Activated CD4-positive, CD25-positive, alpha-beta regulatory T cell (primary cell): ENCODE measurements at places on chromosomes 4 and X.

DNA sequence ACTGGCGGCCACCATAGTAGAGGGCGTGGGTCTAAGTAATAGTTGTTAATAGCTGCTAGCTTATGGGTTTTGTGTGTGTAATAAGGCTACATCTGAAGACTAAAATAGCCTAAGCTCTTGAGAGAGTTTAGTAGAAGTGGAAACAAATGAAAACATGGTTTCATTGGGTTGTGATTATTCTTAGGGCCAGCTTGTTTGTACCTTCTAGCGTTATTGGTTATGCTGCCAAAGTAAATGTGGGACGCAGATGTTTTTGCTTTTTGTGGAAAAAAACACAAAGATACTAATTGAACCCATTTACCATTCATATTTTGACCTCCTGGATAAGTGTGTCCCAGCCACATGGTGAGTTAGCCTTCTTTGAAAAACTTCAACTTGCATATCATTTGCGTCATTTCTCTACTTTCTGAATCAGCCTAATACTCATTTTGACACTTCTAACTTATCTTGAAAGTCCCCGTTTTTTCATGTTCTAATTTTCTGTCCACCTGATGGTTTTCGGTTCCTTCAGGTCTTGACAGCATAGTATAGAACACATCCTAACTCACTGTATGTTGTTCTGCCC is 305.3 kb downstream of the FRMPD4 start:
- no peak for DNase-seq

DNA sequence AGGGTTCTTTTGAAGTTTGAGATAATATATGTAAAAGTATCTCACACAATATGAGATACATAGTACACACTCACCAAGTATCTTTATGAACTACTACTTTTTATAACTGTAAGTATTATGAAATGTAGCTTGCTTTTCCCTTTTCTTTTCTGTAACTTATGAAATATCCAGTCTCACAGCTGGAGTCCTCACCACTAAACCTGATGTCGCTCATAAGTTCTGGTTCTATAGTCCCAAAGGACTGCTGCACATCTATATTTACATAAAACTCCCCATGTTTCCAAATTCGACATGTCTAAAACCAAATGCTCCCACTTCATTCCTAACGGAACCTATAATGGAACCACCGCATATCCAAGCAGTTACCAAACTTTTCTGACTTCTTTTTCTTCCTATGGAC is 186.5 kb upstream of the SLC7A11 start:
- DNase-seq: no peak

- no peak for DNase-seq
Observed at GRCh38 chrX:125953814-125954213, 212.3 kb downstream of the DCAF12L2 start.

DNA sequence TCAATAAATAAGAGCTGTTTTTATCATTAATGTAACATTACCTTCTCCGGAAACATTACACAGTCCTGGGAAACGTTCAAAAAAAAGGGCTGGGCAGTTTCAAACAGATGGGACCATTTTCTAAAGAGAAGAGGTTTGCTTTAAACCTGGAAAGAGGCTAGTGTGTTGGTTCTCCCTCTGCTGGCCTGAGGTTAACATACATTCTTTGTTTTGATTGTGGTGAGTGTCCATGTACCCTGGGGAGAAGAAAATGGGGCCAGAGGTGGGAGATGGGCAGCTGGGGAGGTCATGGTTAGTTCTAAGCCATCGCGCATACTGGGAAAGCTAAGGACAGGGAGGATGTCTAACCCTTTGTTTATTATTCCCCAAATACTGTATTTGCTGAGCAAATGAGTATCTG is 194.7 kb downstream of the CPEB2 start:
- no peak for DNase-seq

- DNase-seq: no peak
Observed at GRCh38 chr4:30495251-30495650, 224.9 kb upstream of the PCDH7 start.

DNA sequence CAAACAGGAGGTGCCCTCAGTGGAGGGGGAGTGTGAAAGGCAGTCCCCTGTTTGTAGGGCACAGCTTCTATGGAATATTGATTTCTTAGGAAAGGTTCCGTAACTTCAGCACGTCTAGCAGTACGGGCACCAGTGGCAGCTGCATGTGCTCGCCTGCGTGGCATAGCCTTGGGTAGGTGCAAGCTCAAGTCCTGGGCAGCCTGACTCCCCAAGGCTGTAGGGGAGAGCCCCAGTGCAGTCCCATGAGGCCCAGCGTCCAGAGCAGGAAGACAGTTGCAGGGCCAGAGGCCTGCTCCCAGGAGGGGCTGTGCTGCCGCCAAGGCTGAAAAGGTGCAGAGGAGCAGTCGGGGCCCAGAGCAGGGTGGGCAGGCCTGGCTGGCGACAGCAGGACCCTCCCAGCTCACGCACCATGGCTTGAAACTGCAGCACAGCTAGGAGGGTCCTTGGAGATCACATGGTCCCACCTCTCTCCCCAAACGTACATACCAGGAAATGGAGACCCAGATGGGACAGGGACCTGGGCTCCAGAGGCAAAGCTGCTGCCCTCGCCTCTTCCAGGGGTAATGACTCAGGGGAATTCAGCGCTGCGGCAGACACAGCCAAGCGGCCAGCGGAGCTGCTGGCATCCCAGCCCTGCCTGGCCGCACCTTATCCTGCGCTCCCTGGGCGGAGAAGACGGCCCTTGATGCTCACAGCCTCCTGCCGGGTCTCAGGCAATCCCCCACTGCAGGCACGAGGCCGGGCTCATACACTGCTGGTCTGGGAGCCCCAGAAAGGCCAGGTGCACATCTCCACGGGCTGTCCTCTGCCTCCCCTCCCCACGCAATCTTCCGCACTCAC is 6.0 kb upstream of the DUSP9 start:
- no peak for DNase-seq

DNA sequence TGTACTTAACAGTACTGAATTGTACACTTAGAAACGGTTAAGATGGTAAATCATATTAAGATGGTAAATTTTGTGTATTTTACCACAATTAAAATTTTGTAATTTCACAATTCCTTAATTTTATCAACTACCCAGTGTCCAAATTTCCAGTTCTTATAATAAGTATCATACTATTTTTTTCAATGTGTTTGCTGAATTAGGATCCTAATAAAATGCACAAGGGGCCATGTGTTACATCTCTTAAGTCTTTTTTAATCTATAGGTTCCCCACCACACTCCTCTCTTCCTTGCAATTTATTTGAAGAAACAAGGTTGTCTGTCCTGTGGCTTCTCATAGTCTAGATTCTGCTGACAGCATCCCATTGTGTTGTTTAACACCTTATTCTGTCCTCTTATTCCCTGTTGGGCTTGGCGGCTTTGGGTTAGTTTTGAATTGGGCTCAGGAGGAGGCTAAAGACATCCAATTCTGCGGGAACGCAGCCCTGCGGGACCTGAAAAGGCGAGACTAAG is 533 bp upstream of the SYAP1 start:
- no peak for DNase-seq

- DNase-seq: no peak
Observed at GRCh38 chr4:139208404-139208945, 31.5 kb upstream of the ELF2 start.

DNA sequence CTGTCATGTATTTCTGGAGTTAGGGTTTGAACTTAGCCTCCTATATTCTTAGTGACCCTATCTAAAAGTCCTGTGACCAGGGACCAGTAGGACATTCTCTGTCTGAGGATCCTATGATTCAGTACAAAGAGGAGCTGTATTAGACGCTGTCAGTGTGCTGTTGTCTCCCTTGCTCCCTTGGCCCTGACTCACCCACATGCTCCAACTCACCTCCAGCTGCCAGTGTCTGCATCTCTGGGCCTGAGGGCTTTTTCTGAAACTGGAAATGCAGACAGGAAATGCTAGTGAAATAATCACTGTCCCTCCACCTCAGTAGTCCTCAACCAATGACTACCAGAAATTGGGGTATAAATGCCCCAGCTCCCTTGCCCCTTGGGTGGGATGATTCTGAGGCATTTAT is 535.3 kb upstream of the RPS6KA3 start:
- DNase-seq: no peak

GRCh38 chr4:147355847-147356246 is 125.0 kb upstream of the EDNRA start:
- DNase-seq: no peak

- no peak for DNase-seq
Observed at GRCh38 chrX:2583194-2584162, 82.7 kb upstream of the DHRSX start.

DNA sequence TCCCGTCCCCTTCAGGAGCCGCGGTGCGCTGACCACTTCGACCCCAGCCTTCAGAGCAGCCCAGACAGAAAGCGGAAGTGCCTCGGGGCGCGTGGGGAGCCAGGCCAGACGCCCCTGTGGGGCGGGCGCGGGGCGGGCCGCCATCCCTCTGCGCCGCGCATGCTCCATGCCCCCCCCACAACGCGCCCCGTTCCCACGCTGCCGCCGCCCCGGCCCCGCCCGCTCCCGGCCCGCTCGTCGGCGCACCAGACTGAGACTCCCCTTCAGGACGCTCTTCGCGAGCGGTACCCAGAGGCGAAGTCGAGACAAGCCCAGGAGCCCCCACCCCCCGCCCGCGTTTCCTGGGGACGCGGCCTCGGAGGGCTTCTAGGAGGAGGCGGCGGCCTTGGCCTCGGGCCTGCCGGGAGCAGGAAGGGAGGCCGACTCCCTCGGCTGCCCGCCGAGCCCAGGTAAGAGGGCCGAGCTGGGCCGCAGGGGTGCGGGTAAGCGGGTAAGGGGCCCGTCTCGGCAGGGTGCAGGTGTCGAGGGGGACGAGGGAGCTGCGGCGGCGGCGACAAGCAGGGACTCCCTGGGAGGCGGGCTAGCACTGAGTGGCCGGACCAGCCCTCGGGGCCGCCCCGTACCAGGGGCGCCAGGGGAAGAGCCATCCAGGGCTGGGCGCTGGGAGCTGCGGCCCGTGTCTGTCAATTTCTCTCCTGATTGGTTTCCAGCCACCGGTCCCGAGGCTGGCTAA is at the start of gene ZFP92:
Gene ZFP92, plus strand, starts transcription at position 218 of the 733 bp plus-strand sequence. CDS start 6,851 bp downstream, outside the sequence.
- DNase-seq: peak; percentile 3

DNA sequence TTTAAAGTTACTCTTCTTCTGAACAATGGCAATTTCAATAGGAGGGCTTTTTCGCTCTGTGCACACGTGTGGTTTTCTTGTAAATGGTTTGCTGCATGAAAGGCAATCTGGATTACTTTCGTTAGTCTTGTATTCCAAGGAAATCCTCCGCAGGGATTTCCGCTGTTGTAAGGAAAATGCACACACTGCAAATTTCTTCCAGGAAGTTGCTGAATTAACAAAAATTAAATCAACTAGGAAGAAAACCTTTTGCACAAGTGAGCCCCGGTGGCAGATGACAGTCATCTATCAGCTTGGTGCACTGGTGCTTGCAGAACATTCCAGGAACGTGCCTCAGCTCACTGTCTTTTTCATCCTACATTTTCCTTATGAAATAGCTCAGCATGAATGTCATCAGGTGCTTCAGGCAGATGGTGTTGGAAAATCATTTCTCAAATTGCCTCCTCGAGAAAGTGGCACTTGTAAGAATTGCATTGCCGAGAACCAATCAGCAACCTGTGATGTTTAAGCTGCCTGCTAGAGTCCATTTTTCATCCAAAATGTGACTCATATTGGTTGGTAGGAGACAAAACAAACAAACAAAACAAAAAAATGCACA is 272.4 kb upstream of the VCX start:
- DNase-seq: no peak

- DNase-seq: no peak
Observed at GRCh38 chrX:119266364-119266995, 30.4 kb downstream of the PGRMC1 start.

- no peak for DNase-seq
Observed at GRCh38 chrX:130857207-130857606, 45.8 kb downstream of the ENOX2 start.

- no peak for DNase-seq
Observed at GRCh38 chr4:61740886-61741285, 540.8 kb downstream of the ADGRL3 start.

- DNase-seq: no peak
Observed at GRCh38 chrX:38896724-38897298, 95.6 kb downstream of the MID1IP1 start.

GRCh38 chr4:122898370-122899150 is 23.8 kb downstream of the NUDT6 start:
- no peak for DNase-seq

- DNase-seq: no peak
Observed at GRCh38 chr4:172631832-172632231, 536.8 kb upstream of the GALNT7 start.

- DNase-seq: no peak
Observed at GRCh38 chrX:114924856-114925255, 92.6 kb downstream of the IL13RA2 start.

- DNase-seq: no peak
Observed at GRCh38 chr4:78534286-78534955, 17.1 kb upstream of the ANXA3 start.

DNA sequence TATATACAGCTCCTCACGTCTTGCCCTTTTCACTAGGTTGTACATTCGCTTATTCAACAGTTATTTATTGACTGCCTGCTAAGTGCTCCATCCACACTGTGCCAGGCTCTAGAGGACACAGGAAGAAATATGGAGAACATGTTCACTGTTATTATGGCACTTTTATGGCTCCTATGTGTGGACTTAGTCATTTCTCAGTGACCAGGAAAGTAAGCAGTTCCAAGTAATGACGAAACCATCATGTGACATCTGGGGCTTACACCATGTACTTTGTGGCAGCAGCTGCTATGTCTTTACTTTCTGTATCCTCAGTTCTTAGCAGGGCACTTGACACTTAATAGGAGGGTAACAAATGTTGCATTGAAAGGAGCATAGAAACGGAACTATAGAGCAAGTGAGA is 278.0 kb downstream of the ANK2 start:
- DNase-seq: no peak

DNA sequence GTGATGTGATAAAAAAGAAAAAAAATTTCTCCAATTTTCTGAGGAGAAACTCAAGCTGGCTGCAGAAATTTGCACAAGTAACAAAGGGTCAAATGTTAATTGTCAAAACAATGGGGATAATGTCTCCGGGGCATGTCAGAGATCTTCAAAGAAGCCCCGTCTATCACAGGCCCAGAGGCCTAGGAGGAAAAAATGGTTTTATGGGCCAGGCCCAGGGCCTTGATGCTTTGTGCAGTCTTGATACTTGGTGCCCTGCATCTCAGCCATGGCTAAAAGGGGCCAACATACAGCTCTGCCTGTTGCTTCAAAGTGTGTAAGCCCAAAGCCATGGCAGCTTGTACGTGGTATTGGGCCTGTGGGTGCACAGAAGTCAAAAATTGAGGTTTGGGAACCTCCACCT is 961.0 kb downstream of the FAM133A start:
- DNase-seq: no peak

- DNase-seq: no peak
Observed at GRCh38 chr4:123930996-123931395, 534.4 kb downstream of the SPRY1 start.

- no peak for DNase-seq
Observed at GRCh38 chr4:180448306-180448705, 1794.9 kb upstream of the TENM3 start.

DNA sequence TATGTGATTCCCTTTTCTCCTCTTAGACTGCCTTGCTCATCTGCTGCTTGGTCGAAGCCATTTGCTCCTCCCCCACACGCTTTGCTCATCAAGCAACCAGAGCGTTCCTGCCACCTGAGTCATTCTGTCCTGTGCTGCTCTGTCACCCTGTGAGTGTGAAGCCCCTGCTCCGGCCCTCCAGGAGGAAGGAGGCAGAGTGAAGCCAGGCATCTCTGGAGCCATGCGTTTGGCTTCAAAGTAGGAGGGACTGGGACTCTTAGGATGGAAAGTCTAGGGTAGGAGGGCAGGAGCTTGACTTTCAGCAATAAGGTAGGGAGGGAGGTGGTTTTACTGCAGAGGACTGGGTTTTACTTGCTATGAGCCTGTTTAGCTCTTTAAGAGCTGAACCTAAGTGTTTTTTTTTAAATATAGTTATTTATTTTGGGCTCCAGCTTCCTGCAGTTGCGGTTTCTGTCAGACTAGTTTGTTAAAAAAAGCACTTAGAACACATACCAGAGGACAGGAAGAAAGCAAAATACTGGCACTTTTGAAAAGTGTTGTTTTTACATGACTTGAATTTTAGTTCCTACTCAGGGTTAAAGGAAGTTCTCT is 63.6 kb downstream of the SPINK2 start:
- peak; percentile 35 for DNase-seq
